Stimulated activated CD8-positive, alpha-beta memory T cell treated with anti-CD3 and anti-CD28 coated beads, Interleukin-15, amount 100 ng/mL, for 1 hour (primary cell): ENCODE measurements at places on chromosomes 11 and 22.
A peak's percentile ranks its signal among the peaks of the same experiment; 100 is the strongest.

- DNase-seq, result no peak
These were observed 3.9 kb upstream of the BIRC3 start for GRCh38 chr11:102313238-102313940.

- no peak for DNase-seq
These were observed 67.1 kb downstream of the SNX19 start for GRCh38 chr11:130849215-130849568.

- no peak for DNase-seq
These were observed 62.5 kb upstream of the PPARA start for GRCh38 chr22:46087816-46088277.

DNA sequence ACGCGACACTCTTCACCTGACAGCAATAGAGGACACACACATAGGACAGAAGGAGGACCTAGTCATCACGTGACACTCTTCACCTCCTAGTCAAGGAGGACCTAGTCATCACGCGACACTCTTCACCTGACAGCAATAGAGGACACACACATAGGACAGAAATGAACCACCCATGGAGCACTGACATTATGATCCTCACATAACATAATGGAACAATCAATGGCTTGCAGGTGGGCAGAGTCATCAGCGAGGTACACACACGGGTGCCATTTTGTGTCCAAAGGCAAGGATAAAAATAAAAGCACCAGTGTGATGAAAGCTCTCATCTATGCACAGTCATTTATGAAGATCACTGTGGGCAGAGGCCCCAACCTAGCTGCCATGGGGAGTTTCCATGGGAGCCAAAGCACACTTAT is 354.7 kb downstream of the LARGE1 start:
- DNase-seq, result no peak

DNA sequence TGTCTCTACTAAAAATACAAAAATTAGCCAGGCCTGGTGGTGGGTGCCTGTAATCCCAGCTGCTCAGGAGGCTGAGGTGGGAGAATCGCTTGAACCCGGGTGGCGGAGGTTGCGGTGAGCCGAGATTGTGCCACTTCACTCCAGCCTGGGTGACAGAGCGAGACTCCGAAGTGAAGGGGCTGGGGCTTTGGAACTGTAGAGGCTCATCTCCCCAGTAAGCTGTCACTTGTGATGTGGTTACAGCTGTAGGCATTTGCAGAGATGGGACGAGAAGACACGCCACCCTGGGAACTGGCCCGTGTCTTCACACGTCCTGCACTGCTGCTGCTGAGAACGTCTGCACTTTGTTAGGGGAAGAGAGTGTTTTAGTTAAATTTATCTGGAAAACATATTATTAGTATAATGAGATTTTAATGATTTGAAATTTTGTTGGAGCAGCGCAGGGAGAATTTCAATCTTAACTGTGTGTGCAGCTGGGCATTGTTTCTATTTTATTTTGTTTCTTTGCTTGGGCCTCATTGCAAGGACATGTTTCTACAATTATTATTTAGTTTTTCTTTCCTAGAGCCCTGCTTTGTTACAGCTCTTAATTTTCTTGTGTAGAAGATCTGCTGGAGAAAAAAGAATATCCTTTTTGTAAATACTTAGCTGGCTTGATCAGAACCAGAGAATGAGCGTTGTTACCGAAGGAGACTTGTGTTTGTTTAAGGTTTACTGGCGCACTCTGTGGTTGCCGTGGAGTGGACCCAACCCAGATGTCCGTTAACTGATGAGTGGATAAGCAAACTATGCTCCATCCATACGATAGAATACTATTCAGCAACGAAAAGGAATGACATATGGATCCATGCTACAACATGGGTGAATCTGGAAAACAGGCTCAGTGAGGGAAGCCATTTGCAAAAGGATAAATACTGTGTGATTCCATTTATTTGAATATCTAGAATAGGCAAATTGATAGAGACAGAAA is 18.4 kb downstream of the PARVB start:
- no peak for DNase-seq

- no peak for DNase-seq
These were observed 12.5 kb upstream of the SYT12 start for GRCh38 chr11:67010296-67010905.

DNA sequence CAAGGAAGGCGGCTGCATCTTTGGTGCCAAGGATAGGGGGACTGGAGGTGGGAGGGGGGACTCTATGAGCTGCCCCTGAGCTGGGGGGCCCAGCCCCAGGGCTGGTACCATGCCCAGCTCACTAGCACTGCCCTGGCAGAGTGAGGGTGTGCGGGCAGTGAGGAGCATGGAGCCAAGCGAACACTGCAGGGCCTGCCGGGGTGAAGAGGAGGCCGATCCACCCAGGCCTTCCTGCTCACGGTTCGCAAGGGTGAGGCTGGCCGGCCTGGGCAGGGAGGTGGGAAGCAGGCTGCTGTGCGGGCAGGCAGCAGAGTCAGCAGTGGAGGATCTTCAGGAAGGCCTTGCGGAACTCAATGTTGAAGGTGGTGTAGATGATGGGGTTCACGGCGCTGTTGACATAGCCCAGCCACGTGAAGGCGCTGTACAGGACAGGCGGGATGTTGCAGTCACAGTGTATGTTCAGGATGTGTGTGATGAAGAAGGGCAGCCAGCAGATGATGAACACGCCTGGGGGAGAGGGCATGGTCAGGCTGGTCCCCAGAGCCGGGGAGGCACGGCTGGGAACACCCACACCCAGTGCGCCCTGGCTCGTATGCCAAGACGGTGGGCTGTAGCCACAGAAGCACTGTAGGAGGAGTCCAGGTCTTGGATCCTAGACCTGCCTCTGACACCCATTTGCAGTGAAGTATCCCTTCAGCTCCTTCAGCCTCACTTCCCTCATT is 23.0 kb downstream of the ANKK1 start:
- no peak for DNase-seq

- DNase-seq, result no peak
These were observed 34.6 kb downstream of the FAM118A start for GRCh38 chr22:45344334-45344733.

DNA sequence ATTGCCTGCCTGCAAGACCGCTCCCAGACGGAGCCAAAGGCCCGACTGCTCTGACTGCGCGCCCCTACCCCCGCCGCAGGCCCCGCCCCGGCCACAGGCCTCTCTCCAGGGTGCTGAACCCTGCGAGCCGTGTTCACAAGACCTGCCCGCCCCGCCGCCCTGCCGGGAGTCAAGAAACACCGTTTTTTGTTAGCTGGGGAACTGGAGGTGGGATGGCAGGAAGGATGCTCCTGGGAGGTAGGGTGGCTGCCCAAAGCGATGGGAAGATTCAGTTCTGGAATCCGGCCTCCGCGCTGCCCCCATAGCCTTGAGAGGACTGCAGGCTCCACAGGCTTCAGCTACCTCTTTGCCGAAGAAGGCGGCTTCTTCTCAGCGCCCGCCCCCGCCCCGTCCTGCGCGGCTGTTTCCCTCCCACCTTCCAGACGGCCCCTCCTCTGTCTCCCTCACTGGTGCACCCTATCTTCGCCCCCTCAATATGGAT is 2.7 kb upstream of the PDE2A start:
- peak; percentile 43 for DNase-seq

- no peak for DNase-seq
These were observed 18.0 kb downstream of the SDHAF2 start for GRCh38 chr11:61447601-61448551.

DNA sequence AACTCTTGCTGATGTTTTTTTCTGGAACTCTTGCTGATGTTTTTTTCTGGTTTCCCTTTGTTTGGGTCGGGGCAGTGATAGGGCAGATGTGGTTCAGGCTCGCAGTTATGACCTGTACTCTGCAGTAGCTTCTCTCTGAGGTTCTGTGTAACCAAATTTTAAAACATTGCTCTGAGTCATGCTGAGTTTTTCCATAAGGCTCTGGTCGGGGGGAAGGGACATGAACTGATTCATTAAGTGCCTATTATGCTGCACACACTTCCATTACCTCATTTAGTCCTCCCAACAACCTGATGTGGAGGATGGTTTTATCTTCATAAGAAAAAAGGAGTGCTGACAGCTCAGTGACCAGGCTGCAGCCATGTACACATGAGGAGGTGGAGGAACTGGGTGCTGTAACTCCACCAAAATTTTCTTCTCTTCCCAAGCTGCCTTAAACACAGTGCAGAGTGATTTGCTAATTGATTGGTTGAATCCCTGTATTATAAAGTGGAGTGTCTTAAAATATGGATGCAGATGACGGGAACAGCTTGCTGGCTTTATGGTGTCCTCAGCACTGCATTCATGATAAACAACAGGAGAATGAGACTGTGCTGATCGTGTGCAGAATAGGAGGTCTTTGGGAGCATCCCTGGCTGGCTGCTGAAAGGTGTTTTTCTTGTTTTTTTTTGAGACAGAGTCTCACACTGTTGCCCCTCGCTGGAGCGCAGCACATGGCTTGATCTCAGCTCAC is 19.1 kb downstream of the TNRC6B start:
- DNase-seq, result no peak

DNA sequence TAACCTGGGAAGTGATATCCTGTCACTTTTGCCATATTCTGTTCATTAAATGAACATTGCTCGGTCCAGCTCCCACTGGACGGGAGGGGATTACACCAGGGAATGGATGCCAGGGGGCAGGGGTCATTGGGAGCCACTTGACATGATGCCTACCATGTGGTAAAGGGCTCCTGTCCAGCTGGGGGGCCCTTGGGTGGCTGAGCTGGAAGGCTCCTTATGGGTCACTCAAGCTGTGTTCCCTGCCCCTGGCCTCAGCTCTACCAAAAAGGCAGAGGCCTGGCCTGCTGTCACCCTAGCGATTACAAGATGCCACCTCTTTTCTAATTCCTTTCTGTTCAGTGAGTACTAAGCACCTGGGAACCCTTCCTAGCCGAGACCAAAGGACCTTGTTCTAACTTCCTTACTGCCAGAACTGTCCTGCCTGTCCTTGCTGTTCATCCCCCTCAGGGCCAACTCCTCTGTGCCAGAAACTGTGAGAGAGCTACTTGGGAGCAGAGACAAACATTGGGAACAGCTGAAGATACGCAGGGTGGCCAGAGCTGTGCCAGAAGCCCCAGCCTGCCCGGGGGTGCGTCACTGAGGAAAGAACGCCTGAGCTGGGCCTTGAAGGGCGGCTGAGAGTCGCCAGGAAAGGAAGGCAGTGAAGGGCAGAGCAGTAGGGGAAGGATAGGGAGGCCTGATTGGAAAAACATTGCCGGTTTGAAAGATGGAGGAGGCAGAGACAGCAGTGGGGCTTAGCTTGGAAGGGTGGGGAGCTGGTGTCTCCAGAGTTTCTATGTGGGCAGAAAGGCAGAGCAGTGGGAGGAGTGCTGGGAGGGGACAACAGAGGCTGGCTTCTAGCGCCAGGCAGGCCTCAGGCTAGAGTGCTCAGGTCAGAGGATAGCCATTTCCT is 12.7 kb upstream of the UVRAG start:
- DNase-seq, result no peak

DNA sequence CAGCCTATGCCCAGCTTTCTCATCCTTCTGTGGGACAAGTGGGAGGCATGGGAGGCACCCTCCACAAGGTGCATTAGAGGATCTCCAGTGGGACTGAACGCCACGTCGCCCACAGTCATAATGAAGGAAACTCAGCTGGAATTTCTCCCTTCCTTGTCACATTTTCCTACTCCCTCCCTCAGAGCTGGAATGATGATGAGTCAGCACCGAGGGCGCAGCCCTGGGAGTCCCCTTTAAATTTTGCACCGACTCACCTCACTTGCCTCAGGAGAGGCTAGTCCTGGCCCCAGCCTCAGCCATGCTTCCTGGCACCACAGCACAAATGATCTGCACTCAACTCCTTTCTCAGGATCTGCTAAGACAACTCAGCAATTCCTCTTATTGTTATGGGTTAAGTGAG is 34.3 kb downstream of the DBX1 start:
- no peak for DNase-seq

GRCh38 chr11:44889266-44889665 is 61.4 kb downstream of the TP53I11 start:
- DNase-seq, result no peak
